A172 (cell line): ENCODE measurements at places on chromosomes 5 and 9. TPM values are rescaled to one million over a fixed set of nuclear protein-coding genes. Genes with fewer than 3 reads are reported as not detected.

Gene NEUROG1
- not detected in 2 replicates for total RNA-seq

DNA sequence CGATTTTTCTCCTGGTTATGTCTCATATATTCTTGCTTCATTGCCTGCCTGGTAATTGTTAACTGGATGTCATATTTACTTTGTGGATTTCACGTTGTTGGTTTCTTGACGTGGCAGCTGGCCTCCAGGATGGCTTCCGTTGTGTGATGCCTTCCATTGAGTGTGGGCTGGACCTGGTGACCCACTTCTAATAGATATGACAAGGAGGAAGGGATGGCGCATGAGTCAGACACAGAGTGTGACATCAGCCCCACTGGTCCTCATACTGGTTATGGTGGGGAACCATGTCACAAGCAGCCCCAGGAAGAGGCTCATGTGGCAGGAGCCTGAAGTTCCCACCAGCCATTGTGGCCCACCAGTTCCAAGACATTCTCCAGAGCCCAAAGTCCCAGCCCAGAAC is 6.4 kb upstream of the PAEP start:
- DNase-seq = no peak

Gene FOXD1
- total RNA-seq = 12.9 and 24.6 TPM in 2 replicates

Gene LHX3
- total RNA-seq = not detected in 2 replicates

Gene ARL10
- not detected in 2 replicates for total RNA-seq

- DNase-seq = peak; percentile 42
Observed at GRCh38 chr5:14593326-14594021, 11.9 kb downstream of the OTULINL start.

- DNase-seq = no peak
Observed at GRCh38 chr5:95620030-95620869, at the start of gene GPR150. Gene GPR150, plus strand, starts transcription at chr5:95620087. Its CDS starts 189 bp downstream, at chr5:95620276.

Gene PRKAA1
- 81.2 and 83.5 TPM in 2 replicates for total RNA-seq

DNA sequence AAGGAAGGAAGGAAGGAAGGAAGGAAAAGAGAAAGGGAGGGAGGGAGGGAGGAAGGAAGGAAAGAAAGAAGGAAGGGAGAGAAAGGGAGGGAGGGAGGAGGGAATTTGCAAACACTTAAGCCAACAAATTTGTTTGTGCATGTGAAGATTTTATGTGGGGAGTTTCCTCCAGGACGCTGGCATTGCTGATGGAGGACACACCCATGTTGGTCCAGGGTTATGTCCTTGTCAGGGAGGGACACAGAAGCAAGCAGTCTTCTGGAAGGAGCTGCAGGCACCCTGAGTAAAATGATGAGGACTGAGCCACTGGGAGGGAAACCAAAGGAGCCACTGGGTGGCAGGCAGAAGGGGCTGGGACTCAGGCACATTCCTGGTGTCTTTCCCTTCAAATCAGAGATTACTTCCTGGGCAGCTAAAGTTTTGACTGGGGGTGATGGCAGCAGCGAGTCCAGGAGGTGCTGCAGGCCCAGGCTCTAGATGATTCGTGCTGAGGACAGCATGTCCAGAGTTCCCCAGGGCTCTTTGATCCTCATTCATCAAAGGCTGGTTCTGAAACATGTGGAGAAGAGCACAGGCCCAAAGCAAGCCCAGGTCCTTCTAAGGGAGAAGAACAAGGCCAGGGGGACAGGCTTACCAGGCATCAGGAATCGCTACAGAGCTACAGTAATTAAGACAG is 109.2 kb downstream of the PAX5 start:
- DNase-seq = peak; percentile 44

DNA sequence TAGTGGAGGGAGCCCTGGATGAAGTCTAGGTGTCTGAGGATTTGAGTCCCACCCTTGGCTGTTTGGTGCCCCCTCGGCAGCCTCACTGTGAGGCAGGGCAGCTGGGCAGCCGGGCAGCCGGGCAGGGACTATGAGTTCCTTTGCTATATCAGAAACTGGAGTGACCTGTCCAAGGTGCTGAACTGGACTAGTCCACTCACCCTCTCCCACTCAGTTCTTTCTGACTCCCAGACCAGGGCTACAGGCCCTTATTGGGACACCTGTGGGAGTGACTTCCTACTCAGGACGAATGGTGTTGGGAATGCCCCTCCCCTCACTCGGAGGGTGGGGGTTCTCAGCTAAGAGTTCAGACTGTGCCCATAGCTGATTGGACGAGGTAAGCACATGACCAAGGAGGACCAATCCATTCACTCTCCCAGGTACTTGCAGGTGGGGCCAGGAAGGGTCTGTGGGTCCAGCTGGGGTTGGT is 34.1 kb upstream of the RAPGEF1 start:
- peak; percentile 56 for DNase-seq

DNA sequence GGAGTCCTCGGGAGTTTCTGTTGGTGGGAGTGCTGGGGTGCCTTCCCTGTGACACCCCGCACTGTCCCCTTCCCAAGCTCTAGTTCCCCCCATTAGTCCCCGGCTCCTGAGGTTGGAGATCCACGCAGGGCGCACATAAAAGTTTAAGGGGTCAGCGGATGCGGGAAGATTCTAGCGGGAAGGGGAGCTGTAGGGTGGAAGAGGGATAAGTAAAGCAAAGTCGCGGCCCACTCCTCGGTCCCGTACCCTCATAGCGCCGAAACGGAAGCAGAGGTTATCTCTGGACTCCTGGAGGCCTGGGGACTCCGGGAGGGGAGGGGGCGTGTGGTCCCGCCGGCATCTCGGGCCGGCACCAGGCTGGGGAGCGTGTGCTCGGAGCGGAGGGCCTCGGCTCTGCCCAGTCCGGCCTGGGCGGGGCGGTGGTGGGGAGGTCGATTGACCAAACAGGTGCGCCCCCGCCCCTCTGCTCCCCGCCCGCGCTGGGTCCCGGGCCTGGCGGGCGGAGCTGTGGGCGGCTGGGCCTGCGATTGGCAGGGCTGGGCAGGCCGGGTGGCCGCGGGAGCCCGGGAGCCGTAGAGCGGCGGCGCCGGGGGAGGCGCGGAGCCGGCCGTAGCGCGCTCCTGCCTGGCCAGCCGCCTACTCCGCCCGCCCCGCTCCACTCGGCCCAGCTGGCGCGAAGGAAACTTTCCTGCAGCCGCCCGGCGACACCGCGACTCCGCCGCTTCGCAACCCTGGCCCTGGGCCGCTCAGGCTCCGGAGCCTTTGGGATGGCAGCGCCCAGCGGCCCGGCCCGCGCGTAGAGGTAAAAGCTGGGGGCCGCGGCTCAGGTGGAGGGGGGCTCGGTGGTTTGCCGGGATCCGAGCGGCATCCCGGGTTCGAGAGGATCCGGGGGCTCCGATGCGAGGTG is 52.2 kb upstream of the DAB2IP start:
- no peak for DNase-seq

Gene TAF11L10
- not detected in 2 replicates for total RNA-seq

GRCh38 chr9:87824216-87824875 is 58.3 kb upstream of the SPATA31E1 start:
- no peak for DNase-seq

Gene HK3
- total RNA-seq = not detected in 2 replicates

- no peak for DNase-seq
Observed at GRCh38 chr5:125560476-125561225, 814.2 kb upstream of the ZNF608 start.

DNA sequence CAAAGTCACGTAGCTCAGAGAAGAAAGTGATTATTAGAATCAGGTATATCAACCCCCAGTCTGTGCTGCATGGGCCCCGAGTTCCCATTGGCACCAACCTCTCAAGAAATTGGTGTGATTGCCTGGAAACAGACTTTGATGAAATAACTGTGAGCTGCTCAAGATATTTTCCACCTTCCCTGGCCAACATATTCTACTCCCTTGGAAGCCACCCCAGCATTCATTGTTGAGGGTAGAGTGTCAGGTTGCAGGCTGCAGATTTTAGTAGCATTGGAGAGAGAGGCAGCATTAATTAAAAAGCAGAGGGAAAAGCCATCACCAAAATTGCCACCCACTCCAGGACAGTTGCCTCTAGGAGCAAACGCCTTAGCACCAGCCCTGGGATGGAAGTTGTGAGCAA is 154.2 kb upstream of the TNPO1 start:
- no peak for DNase-seq

- DNase-seq = no peak
Observed at GRCh38 chr9:130171226-130172148, 717 bp upstream of the NCS1 start.

GRCh38 chr5:151208481-151208914 is 15.4 kb downstream of the CCDC69 start:
- DNase-seq = no peak

GRCh38 chr5:162550236-162550635 is 482.7 kb downstream of the GABRG2 start:
- DNase-seq = no peak

Gene GKAP1
- total RNA-seq = 5.7 and 10.3 TPM in 2 replicates

DNA sequence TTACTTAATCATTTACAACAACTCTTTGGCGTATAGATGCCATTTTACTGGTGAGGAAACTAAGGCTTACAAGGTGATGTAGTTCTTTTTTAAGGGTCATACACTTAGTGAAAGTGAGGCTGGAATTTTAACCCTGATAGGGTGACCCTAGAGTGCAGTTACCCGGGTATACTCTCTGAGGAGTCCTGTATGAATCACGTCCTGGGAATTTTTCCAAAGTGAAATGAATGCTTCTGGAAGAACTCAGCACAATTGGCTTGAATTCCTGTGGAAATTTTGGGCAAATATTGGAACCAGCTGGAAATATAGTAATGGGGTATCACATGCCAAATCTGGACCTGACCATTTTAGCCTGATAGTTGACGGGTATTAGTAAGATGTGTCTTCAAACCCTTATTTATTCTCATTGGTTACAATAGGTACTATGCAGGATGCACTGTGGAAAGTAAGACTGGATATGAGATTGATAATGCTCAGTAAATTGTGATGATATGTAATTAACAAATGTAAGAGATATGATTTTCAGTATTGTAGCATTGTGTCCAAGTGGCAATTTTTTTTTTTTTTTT is 14.8 kb downstream of the SUB1 start:
- DNase-seq = peak; percentile 76

- peak; percentile 37 for DNase-seq
Observed at GRCh38 chr5:5416733-5417132, 5.7 kb upstream of the ICE1 start.

DNA sequence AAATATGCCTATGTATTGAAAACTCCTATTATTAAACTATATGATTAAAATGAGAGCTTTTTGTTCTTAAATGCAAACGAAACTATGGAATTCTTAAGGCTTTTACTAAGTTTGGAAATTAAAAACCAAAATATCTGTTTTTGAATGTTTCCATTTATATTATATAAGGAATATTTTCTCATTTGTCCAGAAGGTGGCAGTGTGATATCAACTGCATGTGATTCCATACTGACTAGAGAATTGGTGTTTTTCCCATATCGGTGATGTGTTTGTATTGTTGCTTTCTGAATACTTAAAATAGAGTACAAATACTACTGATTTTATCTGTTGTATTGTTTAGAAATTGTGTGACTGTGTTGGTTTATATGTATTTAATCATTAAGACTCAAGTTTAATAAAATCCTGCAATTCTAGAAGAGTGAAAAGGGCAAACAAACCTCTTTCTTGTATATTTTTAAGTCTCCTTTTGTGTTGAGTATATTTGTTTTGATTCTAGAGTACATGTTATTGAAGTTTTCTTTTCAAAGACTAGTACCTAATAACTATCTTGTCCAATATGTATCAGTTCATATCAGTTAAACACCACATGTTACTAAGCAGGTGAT is 320.8 kb downstream of the CCDC171 start:
- DNase-seq = peak; percentile 55

DNA sequence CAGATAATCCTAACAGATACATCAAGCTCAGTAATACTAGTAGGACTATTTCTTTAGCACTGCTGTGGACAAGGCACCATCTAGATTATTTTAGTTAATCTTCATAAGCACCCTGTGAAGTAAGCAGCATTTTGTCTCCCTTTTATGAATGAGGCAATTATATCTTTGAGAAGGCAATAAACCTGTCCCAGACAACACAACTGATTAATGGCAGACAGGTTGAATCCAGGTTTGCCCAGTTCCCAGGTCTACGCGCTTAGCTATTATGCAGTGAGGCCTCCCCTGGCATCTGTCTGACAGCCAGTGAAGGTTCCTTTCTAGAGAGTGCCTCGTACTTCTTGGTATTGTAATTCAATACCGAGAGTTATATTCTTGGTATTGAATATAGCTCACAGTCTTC is 9.7 kb upstream of the LVRN start:
- DNase-seq = no peak

Gene TXNDC8
- total RNA-seq = not detected in 2 replicates

GRCh38 chr9:137671721-137672120 is 52.9 kb downstream of the EHMT1 start:
- no peak for DNase-seq

Gene LHX2
- 10.9 and 14.5 TPM in 2 replicates for total RNA-seq

GRCh38 chr5:39053189-39053588 is 21.0 kb downstream of the RICTOR start:
- DNase-seq = no peak

GRCh38 chr5:4087110-4087509 is 491.5 kb downstream of the IRX1 start:
- DNase-seq = no peak

Gene SPINK13
- total RNA-seq = not detected in 2 replicates

DNA sequence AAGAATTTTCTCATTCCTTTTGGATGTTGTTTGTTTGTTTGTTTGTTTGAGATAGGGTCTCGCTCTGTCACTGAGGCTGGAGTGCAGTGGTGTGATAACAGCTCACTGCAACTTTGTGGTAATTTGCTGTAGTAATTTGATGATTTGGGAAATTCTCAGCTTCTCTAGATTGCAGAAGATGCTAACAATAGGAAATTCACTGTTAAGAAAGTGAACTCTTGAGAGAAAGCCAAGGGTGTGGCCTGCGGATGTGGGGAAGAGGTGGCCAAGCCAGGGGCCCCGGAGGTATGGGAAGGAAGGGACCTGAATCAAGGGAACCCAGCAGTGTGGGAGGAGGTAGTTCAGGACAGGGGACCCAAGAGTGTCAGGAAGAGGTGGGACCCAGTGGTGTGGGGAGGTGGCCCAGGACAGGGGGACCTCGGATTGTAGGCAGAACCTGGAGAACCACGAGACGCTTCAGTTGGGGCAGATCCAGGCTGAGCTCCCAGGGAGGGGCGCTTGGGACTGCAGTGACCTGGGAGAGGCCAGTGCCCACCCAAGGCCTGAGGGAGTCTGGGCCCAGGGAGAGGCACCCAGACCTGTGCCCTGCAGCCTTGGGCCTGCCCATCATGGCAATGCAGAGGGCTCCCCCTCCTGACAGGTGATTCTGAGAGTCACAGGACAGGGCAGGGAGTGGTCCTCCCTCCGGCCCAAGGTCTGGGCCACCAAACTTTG is 5.6 kb upstream of the LCN2 start:
- DNase-seq = no peak

GRCh38 chr5:93257616-93258015 is 323.4 kb downstream of the NR2F1-AS1 start:
- peak; percentile 50 for DNase-seq

Gene FOXI1
- 0.10 TPM in 1 of 2 replicates, not detected in the other for total RNA-seq

Gene CEL
- total RNA-seq = 0.77 and 1.0 TPM in 2 replicates

- DNase-seq = no peak
Observed at GRCh38 chr5:36206913-36207312, 34.8 kb downstream of the NADK2 start.

Gene WDR38
- total RNA-seq = not detected in 2 replicates

Gene PDGFRB
- total RNA-seq = 33.5 and 55.9 TPM in 2 replicates

Gene SLC25A2
- not detected in 2 replicates for total RNA-seq

- DNase-seq = no peak
Observed at GRCh38 chr5:125659316-125660023, 763.7 kb upstream of the GRAMD2B start.
